ENCODE measurements at places on chromosomes 3 and 15.

- no peak for DNase-seq
Measured at GRCh38 chr15:76208786-76209424, 102.4 kb downstream of the ETFA start.

GRCh38 chr15:64430000-64430735 is 30.2 kb upstream of the ZNF609 start:
- DNase-seq: peak; percentile 88

DNA sequence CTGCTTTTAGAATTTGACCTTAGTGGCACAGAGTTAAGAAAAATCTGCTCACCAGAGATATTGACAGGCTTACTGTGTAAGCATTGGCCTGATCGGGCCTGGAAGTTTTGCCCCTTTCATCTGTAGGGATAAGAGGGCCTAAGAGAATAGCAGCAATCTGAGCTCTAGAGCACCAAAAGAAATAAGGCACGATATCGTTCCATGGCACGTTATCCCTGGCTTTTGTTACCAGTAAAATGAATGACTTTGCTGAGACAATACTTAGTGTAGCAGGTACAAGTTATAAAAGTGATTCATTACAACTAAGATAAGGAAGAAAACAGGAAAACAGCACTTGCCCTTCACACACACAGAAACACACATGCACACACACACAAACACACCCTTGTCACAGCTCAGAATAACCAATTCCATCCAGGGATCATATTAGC is 5.0 kb downstream of the THBS1 start:
- peak; percentile 47 for DNase-seq

- no peak for DNase-seq
Measured at GRCh38 chr15:42716626-42717025, 20.3 kb downstream of the CDAN1 start.

- no peak for DNase-seq
Measured at GRCh38 chr15:50182219-50183013, 420 bp downstream of the SLC27A2 start.

GRCh38 chr15:50977162-50977561 is 68.7 kb downstream of the AP4E1 start:
- DNase-seq: no peak

GRCh38 chr15:68106656-68107055 is 52.5 kb downstream of the PIAS1 start:
- no peak for DNase-seq

GRCh38 chr3:172256101-172256734 is 192.0 kb downstream of the GHSR start:
- DNase-seq: peak; percentile 41

DNA sequence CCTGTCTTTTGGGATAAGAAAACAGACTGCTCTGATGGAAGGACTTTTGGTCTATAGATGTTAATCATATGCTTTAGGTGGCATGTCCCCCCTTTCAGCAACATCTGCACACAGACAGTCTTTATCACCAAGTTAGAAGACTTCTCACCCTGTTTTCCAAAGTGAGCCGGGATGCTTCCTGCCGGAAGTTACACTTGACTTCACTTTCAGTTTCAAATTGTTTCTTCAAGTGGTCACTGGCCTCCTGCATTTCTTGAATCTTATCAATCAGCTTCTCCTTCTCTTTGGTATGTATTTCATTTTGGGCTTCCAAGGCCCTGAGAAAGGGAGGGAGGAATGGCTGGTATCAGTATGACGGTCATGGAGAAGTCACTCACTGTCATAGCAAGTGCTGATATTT is 27.2 kb upstream of the GNB5 start:
- no peak for DNase-seq

GRCh38 chr15:68022061-68022460 is 32.1 kb upstream of the PIAS1 start:
- DNase-seq: no peak

GRCh38 chr3:23116081-23116837 is 86.9 kb upstream of the UBE2E2 start:
- DNase-seq: no peak

DNA sequence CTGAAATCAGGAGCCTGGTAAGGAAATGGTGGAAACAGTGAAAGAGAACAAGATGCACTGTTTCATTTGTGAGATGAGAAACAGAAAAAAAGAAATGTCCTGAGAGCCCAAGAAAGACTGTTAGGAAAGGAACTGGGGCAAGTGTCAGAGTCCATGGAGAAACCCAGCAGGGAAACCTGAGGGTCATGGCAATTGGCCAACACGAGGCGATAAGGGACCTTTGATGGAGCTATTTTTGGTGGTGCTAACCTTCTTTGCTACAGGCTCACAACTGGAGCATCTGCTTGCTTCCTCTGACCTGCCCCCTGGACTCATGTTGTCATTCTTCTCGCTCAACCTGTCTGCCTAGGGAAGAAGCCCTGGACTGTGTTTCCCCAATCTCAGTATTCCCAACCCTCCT is 4.2 kb upstream of the TMEM41A start:
- no peak for DNase-seq

DNA sequence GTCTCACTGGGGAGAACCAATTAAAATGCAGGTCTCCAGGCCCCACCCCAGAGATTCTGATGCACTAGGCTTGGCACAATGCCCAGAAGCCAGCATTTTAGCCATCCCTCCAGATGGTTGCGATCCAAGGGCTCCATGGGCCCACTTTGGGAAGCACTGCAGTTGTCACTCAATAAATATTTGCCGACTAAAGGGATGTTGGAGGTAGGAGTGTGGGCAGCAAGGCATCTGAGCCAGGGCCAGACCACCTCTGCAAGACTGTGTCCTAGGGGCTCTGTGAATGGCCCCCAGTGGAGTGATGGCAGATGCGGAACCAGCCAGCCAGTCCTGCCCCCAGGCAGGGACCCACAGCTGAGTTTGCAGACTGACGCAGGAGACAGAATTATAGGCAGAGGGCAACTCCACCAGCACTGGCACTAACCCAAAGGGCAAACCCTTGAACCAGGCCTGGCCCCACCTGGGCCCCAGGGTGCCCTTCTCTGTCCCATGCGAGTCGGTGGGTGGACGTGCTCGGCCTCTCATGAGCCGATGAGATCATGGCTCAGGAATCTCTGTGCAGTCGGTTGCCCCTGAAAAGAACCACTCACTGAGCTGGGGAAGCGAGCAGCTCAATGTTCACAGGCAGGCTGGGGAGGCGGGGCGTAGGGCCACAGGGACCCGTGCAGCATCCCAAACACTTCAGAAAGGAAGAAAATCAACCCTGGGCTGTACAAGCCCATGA is 49.7 kb downstream of the SEMA5B start:
- DNase-seq: no peak

DNA sequence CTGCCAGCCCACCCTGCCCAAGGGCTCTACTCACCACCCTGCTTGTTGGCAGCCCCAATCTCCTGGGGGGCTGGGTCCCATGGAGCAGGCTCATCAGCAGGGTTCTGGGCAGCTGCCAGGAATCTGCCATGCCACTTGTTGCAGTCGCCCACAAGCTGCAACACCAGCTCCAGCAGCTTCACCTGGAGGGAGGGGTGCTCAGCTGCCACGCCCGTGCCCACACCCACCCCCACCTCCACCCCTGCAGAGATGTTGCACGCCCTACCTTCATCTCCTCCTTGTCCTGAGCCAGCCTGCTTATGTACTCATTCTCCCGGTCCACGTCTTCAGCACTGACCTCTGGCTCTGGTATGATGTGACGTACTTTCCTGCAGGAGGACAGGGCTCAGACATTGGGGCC is 77.9 kb upstream of the C2CD4B start:
- DNase-seq: no peak

GRCh38 chr15:74036271-74037170 is 42.0 kb downstream of the PML start:
- peak; percentile 37 for DNase-seq

DNA sequence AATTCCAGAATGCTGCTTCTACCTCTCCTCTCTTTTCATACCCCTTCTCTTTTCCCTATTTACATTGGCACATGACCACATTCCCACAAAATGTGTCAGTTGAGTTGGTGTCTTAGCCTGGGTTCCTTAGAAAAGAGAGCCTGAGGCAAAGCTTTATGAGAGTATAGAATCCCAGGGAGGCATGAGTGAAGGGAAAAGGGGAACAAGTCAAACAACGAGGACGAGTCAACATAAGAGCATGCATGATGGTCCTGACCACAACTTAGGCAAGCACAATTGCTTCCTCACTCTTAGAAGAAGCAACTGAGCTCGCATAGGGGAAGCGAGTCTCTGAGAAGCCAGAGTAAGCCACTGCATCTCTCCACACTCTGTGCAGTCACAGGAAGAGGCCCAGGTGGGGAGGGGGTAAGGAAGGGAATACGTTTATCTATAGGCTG is 15.4 kb upstream of the ZNF774 start:
- no peak for DNase-seq

DNA sequence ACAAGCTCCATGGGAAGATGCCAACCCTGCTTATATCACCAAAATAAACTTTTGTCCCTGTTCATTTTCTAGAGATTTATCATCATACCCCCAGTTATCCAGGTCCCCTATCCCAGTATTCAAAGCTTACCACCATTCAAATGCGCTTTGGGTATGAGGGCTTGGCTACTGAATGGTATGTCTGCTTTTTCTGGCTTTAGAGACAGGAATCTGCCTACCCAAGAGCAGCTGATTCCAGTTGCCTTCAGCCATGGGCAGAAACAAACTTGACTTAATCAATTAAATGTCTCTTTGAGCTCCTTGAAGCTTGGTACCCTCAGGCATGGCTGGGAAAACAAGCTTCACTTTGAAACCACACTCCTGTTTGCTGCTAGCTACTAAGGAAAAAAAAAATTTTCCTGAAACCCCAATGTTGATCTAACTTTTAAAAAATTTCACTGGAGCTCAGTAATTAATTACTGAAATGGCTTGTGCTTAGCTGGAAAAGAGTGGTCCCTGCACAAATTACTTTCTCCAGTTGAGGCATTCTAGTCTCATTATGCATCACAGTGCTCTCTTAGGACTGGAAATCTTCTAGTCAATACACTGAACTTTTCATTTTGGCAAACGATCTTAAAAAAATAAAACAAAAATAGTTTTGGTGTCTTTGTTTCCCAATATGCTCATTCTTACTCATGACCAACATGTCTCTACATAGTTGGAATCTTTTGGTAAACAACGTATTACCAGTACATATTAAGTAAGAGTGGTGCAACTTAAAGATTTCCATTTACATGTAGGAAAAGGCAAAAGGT is 242.8 kb downstream of the DTWD1 start:
- peak; percentile 72 for DNase-seq

DNA sequence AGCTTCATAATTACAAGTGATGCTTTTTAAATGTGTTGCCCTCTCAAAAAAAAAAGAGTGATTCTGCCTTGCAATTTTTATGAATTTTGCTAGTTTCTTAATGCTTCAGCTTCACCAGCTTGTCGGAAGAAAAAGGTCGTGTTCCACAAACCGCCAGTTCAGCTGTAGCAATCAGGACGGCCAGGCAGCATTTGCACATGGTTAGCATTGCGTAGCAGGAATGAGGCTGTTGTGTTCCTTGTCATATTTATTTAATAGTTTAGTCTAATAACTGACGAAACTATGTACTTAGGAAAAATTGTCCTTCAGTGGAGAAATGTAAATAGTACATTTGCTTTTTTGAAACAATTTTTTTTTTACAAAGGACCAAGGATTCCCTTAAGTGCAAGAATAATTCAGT is 64.9 kb upstream of the SELENOK start:
- DNase-seq: no peak

DNA sequence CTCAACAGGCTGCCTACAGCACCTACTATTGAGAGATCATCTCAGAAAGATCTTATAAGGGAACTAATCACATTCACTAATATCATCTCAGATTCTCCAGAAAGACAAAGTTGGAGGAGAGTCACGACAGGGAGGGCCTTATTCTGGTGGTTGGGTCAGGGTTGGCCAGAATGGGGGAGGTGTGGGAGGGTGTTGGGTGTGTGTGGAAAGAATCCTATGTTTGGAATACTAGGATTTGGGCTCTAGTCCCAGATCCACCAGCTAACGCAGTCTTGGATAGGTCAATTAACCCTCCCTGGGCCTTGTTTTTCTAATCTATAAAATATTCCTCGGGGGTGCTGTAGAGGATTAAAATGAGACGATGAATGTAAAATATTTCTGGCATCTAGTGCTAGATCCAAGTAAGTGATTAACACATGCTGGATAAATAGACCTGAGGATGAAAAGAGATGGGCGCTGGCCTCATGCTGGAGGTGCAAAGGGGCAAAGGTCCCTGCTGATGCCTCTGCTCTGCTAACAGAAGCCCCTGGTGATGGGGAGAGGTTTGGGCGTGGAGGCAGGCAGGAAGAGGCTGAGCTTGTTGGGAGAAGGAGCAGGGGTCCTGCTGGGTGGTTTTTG is 67.6 kb upstream of the ETV5 start:
- DNase-seq: no peak

DNA sequence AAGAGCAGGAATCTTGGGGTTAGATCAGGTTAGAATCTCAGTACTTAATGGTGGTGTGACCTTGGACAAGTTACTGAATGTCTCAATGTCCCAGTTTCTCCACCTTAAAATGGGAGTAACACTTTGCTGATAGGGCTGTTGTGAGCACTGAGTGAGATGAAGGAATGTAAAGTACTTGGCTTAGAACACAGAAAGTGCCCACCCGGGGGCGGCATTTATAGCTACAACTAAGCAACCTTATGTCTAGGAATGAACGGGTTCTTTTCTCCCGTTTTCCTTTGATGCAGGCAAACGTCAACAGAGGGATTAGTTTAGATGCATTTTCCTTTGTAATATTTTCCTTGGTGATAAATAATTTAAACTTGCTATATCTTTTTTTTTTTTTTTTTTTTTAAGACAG is 176.6 kb downstream of the USP13 start:
- no peak for DNase-seq

DNA sequence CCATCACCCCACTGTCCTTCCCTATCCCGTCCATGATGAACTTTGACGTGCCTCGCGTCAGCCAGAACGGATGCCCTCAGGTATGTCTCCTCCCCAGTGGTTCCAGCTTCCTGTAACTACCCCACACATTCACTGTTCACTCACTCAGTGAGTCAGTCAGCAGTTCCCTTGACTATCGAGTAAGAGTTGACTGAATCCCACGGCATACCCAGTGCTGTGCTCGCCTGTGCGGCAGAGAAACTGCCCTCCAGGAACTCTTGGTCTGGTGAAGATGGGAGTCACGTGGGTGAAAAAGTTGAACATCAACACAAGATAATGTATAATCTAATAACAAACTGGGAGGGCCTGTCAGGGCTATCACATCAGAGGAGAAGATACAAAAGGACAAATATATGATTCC is 36.7 kb downstream of the CCDC33 start:
- DNase-seq: no peak

DNA sequence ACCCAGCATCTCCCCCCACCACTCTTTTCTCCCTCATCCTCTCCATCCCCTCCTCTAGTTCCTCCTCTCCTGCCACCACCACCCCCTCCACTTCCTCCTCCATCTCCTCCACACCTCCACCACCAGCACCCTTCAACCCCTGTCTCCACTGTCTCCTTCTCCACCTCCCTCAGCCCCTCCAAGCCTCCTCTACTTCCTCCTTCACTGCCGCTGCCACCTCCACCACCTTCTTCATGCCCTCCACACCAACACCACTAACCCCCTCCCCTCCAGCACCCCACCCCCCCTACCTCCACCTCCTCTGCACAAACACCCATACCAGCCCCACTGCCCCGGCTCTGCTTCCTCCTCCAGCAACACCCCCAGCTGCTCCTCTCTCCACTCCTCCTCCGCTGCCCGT is 88.0 kb downstream of the HES1 start:
- no peak for DNase-seq

Data from GM04504 (cell line).